A172 (cell line): ENCODE measurements at places on chromosomes 13 and 19.

GRCh38 chr19:10988380-10988779 is 27.6 kb downstream of the SMARCA4 start:
- no peak for DNase-seq

GRCh38 chr19:36719687-36720556 is 32.5 kb downstream of the ZNF567 start:
- DNase-seq: peak; percentile 3

- peak; percentile 40 for DNase-seq
Observed at GRCh38 chr19:44512326-44513298, 12.3 kb upstream of the ZNF180 start.

GRCh38 chr19:45464274-45464673 is 3.5 kb upstream of the FOSB start:
- DNase-seq: no peak

DNA sequence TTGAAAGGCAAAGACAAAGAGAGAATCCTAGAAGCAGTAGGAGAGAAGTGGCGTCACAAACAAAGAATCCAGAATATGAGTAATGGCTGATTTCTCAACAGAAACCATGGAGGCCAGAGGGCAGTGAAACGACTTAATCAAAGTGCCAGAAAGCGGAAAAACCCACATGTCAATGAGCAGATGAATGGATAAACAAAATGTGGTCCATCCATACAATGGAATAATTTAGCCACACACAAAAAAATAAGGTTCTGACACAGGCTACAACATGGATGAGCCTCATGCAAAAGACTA is 52.2 kb upstream of the RANBP3 start:
- DNase-seq: peak; percentile 37

GRCh38 chr13:80685942-80686341 is 345.0 kb upstream of the SPRY2 start:
- no peak for DNase-seq

DNA sequence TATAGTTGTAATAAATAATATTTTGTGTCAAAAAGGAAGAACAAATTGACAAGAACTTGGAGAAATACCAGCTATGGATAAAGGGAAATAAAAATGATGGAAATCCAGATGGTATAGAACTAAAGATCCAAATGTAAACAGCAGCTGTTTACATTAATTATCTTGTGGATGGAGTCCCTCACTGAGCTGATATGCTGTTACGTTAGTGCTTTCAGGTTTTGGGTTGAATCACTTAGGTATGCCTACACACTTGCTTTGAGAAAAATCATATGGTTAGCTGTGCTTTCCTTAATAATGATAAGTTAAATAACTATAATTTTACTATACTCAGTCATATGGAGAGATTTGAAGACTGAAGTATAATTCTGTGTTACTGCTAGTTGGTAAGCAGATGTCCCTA is 27.7 kb downstream of the WASF3 start:
- DNase-seq: no peak

DNA sequence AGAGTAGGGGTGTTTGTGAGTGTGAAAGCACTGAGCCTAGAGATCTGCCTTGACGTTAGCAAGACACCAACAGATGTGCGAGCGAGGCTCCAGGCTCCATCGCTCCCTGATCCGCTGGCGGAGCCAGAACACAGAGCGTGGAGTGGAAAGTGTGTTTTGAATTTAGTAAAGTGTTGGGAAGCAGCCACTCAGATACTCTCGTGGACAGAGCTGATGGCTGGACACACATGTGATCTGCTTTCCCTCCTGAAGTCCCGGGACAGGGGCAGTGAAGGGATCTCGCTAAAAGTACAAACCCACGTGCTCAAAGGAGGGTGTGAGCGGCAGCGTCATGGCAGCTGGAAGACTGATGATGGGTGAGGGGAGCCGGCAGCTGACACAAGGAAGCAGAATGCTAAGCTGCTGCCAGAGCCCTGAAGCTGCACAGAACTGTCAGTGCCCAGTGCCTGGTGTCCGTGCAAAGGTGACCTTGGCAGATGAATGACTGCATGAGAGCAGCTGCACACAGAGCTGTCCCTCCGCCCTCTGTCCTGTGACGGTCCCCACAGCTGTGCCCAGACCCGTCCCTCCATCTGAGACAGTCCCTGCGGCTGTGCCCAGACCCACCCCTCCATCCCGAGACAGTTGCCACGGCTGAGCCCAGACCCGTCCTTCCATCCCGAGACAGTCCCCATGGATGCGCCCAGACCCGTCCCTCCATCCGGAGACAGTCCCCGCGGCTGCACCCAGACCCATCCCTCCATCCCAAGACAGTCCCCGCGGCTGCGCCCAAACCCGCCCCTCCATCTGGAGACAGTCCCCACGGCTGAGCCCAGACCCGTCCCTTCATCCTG is 29.6 kb upstream of the TMEM255B start:
- no peak for DNase-seq

DNA sequence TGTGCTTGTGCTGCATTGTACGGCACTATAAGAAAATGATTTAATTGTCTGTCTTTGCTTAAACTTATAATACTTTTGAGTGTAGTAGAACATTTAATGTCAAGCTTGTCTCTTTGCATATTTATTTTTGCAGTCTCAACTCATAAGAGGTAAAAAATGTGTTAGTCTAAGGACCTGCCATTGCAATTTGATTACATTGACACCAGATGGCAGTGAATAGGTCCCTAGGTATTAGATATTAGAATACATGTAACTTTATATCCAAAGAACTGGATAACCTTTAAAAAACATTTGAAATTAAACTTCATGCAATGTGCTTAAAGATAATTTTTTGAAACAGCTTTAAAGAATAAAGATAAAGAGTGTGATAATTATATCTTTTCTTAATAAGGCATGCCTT is 1421.3 kb downstream of the OLFM4 start:
- DNase-seq: no peak

DNA sequence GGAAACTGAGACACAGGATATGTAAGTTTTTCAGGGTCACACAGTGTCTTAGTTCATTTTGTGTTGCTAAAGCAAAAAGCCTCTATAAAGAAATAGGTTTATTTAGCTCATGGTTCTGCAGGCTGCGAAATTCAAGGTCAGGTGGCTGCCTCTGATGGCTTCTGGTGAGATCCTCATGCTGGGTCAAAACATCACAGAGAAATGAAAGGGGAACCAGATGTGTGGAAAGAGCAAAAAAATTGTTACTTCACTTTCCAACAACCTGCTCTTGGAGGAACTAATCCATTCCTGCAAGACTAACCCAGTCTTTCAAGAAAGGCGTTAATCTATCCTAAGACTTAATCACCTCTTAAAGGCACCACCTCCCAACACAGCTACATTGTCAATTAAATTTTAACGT is 64.2 kb upstream of the UBL3 start:
- no peak for DNase-seq

DNA sequence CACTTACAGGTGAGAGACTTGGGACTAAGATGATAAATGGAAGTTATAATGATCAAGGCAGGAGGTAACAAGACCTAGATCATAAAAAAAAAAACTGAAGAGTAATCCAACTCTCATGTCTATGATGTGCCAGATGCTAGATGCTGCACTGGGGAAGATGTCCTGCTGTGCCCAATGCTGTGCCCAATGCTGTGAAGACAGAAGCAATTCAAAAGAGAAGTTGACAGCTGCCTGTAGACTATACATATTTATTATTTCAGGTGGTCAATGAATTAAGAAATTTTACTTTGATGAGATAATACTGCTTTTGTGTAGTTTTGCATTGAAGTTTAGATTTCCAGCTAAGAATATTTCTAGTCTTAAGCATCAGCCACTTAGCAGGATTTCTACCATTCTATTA is 21.5 kb downstream of the VWA8 start:
- DNase-seq: no peak

- DNase-seq: no peak
Observed at GRCh38 chr19:18978616-18979015, 37.6 kb upstream of the HOMER3 start.

GRCh38 chr19:43504426-43505185 is at the start of gene PHLDB3:
TSS of gene PHLDB3 (minus strand) at chr19:43504746. CDS start at chr19:43504118, 628 bp downstream.
- peak; percentile 43 for DNase-seq

DNA sequence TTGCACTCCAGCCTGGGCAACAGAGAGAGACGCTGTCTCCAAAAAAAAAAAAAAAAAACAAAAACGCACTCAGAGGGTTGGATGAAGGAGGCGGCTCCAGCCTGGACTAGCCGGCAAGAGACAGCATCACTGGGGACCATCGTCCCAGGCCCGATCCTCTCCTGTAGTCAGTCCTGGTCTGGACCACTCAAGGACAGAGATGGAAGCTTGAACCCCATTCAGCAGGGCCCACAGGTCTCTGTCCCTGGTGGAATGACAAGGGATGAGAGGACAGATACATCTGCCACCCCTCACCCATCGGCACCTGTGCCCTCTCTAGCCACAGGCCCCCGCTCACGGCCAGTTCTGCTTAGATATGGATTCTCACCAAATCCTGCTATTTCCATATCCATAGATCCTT is 14.0 kb downstream of the ADGRE5 start:
- DNase-seq: no peak

DNA sequence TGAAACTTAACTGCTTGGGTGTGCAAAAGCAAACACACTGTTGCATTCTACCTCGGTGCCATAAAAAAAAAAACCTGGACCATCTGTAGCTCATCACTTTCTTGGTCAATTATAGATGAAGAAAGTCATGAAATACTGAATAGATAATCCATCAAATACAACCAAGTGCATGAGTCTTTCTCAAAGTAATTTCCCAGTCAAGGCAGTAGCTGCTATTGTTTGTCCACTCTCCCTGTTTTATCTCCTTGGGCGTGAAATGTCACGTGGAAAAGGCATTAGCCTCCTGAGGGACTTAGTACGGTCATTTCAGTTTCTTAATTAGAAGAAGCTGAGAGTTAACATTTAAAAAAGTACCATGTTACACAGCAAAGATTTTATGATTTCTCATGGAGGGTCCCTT is 1697.9 kb downstream of the PCDH9 start:
- DNase-seq: no peak

GRCh38 chr13:112333756-112334543 is 42.2 kb upstream of the SPACA7 start:
- peak; percentile 78 for DNase-seq

DNA sequence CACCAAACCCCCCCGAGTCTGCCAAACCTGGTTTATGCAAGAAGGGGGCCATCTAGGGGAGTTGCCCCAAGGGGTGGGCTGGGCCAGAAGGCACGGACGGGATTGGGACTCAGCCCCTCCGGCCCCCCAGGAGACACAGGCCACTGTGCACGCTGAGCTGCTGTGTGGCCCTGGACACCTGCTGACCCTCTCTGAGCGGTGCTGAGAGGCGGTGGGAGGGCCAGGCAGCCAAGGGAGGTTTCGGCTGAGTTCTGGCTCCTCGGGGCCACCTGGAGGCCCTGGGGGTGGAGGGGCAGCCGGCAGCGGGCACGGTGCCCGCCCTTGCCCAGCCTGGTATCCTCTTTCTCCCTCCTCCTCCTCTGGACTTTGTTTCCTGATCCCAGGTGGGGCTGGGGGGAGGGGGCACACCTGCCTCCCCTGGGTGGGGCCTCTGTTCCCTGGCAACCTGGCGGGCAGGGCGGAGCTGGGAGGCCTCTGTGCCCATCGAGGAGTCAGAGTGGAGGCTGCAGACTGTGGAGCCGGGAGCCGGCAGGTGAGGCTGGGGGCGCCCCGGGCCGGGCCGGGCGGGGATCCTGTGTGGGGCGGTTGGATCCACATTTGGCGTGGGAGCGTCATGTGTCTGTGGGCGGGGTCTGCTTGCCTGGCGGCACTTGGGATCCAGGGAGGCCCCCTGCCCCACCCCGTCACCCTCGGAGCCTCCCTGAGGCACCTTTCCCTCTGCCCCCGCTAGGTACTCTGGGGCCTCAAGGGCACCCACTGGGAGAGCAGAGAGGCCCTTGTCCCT is at the start of gene MISP:
Gene MISP, plus strand, starts transcription at position 473 of the 784 bp plus-strand sequence. CDS start 5,835 bp downstream, outside the sequence.
- peak; percentile 51 for DNase-seq

DNA sequence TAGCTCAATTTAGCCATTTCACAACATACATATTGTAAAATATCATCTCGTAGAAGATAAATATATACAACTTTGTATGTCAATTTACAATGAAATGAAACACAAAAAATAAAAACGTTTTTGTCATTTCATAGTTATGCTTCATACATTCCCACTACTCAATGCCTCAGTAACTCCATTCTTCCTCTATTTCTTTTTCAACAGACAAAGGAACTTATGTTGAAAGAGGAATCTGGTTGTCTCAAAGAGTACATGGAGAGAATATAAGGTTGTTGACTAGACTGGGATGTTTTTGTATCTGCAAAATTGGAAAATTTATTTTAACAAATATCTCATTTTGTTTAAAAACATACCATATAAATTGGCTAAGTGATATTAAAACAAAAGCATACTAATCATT is 12.8 kb downstream of the KCTD12 start:
- DNase-seq: no peak

DNA sequence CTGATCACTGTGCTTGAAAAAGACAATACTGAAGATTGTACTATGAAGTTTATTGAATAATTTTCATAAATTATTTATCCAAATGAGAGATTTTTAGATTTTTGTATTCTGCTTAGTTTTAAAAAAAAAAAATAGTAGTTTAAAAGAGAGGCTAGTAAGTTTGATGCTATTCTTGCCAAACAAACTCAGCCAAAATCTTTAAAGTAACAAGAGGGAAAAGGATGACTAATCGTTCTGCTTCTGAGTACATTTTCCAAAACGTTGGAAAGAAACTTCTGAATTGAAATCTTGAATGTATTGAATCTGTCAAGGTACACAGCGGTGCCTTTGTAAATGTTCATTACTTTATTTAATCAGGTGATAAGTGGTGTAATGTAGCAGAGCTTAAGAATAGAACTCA is 34.4 kb downstream of the NUP58 start:
- no peak for DNase-seq

- DNase-seq: no peak
Observed at GRCh38 chr19:36257520-36257876, 42.6 kb downstream of the ZNF146 start.

DNA sequence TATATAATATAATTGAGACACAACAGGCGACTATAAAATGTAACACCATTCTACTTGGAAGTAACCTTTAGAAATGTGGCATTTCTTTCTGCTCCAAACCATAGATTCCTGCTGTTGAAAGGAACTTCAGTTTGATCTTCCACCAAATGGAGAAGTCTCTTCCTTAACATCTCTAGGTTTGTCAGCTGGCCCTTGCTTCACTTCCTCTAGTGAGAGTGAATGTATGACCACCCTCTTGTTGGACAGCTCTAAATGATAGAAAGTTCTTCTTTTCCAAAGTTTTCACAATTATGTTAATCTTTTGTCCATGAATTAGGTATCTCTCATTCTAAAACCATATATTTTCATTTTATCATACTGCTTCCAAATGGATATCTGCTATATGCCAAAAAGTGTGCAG is 13.8 kb upstream of the COG6 start:
- no peak for DNase-seq
